ENCODE measurements at places on chromosomes 12 and 14.

- DNase-seq: no peak
These were observed 166.7 kb upstream of the HIF1A start for GRCh38 chr14:61528591-61529021.

GRCh38 chr12:47729233-47729632 lies 3.9 kb upstream of the ENDOU start:
- DNase-seq: no peak

DNA sequence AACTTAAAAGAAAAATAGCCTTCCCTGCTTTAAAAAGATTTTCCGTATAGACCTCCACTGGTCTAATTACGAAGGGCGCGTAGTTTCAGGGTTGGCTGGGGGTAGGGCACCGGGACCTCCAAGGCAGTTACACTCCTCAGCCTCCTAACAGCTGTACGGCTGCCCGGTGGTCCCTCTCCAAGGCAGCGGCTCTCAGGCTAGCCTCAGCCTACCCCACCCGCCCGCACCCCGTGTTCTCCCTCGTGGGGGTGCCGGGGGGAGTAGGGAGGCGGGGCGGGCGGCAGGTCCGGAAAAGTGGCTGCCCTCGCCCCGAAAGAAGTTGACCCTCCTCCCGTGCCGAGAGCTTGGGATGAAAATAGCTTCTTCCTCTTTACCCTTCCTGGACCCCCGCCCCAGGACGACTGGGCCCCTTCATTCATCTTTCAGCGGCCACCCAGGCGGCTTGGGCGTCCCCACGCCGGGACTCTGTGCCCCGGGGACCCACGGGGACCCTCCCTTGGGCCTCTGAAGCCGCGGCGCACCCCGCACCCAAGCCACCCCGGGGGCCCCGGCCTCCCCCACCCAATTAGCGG lies 991 bp upstream of the RCOR1 start:
- no peak for DNase-seq

- no peak for DNase-seq
These were observed 442.4 kb upstream of the FOXG1 start for GRCh38 chr14:28323951-28324741.

DNA sequence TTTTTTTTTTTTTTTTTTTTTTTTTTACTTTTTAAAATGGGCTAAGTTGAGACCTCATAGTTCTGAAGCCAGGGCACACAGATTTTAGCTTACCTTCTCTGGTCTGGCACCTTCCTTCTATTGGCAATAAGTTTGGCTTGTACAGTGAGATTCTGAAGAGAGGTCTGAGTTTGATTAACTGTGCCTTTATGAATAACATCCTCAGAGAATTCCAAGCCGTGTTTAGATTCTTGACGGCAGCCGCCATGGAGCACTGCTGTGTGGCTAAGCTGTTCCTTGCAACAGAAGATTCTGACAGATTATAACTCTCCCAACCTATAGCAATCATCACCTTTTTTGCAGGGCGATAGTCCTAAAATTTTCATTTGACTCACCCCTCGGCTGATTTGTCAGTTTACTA lies 354.9 kb upstream of the FAR2 start:
- DNase-seq: no peak

All from stimulated activated CD8-positive, alpha-beta memory T cell treated with anti-CD3 and anti-CD28 coated beads, Interleukin-7, amount 100 ng/mL, for 24 hours (primary cell).